ENCODE measurements at places on chromosomes 1 and 21. TPM values are rescaled to one million over a fixed set of nuclear protein-coding genes. Genes with fewer than 3 reads are reported as not detected.

GRCh38 chr1:17191990-17192242 is 13.0 kb upstream of the PADI1 start:
- peak; percentile 28 for DNase-seq

DNA sequence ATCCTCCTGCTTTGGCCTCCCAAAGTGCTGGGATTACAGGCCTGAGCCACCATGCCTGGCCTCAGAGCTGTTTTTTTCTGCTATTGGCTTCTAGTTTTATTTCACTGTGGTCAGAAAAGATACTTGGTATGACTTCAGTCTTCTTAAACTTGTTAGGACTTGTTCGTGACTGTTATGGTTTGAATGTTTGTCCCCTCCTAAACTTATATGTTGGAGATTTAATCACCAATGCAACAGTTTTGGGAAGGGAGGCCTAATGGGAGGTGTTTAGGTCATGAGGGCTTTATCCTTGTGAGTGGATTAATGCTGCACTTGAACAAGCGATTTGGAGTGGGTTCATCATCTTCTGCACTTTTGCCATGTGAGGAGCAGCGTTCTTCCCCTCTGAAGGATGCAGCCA is 24.5 kb upstream of the SOD1 start:
- DNase-seq: no peak

GRCh38 chr1:9996624-9997582 is at the start of gene RBP7:
Gene RBP7, plus strand, starts transcription at chr1:9997228. Its CDS starts 31 bp downstream, at chr1:9997259.
- no peak for DNase-seq

DNA sequence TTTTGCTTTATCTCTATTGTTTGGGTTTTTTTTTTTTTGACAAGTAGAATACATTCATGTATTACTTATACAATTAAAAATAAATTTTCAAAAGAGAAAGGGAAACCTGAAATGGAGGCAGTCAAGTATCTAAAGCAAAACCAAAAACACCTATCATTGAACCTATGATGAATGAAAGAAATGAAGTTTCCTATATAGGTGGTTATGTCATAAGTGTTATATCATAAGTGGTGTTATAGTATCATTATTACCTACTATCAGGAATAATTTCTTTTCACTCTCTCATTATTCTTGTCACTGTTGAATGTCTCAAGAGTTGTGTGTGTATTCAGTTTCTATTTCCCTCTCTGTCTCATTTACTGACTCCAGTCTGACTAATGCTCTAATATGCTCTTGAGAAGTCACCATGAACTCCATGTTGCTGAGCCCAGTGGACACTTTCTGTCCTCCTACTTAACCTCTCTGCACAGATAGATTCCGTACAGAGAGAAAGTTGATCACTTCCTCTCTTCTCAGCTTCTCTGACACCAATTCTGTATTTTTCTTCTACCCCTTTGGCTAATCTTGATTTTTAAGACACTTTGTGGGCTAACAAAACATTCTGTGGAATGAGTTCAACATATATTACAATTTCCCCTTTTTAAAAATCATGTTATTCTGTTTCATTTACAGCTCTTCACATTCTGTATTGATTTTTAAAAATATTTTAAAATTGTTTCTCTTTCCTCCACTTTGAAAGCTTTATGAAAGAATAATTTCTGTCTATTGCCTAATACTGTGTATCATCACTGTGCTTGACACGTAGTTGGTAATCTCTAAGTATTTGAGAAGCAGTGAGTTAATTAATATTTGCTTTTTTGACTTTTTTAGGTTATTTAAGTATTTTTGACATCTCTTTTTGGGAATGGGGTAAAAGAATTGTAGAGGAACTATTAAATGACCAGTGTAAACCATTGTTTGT is 50.1 kb downstream of the RASAL2 start:
- DNase-seq: no peak

DNA sequence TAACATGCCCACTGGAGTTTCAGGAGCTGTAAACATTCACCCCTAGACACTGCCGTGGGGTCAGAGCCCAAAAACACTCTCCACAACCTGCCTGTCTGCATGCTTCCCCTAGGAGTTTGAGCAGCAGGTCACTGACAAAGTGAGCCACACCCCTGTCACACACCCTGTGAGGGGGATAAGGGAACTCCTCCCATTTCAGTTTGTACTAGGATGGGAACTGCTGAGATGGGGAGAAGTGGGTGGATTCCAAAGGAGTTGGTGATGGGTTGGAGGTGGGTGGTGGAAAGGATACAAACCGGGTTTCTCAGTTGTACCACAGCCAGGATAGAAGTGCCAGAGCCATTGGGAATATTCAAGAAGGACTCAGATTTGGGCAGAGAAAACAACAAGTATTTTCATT is 140.2 kb downstream of the MIS18A start:
- no peak for DNase-seq

DNA sequence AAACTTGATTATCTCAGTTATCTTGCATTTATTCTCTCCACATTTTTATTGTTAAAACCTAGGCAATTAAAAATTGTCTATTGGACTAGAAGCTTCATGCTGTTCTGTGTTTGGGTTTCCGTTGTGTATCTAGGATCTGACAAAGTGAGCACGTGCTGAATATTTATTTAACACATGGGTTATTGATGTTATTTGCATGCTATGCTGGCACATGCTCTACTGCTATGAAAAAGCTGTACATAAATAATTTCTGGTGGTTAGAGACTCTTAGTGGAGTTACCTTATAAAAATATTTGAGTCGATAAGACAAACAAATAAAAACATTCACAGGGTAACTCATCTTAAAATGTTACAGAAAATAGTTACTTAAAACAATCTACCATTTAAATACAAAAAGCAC is 1769.7 kb downstream of the MRPL39 start:
- no peak for DNase-seq

- no peak for DNase-seq
These were observed 14.8 kb upstream of the KCNE2 start for GRCh38 chr21:34348890-34349519.

GRCh38 chr1:35797380-35797779 is 10.4 kb upstream of the AGO4 start:
- DNase-seq: no peak

DNA sequence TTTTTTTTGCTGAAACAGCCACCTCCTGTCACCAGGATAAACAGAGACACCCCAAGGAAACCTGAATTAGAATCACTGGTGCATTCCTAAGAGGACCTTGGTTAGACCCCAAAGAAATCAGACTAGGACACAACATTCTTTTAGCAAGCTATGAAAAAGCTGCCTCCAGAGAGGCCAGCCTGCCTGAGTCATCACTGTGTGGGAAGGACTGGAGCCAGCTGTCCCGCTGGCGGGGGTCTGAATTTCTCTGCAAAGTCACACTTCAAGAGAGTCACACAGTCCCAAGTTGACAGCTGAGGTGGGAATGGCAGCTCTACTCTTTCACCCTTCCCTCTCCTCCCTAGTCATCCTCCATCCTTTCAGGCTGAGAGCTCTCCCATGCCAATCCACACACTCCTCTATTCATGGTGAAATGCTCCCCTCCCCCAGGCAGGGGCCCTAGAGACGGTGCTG is 405.0 kb upstream of the POU3F1 start:
- no peak for DNase-seq

DNA sequence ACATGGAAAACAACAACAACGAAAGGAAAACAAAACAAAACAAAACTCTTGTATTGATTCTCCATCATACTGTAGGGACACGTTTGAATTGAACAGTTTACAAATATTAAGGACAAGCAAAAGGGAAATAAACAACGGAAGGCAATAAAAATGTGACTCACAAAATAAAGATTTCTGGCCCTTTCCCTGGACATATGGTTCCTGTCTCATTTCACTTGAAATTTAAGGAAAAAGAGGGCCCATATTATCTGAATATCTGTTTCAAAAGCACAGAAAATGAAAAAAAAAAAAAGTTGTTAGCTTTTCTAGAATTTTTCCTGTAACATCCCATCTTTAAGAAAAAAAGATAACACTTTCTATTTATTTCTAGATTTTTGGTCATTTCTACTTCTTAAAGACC is 3.6 kb upstream of the PKN2 start:
- DNase-seq: no peak

DNA sequence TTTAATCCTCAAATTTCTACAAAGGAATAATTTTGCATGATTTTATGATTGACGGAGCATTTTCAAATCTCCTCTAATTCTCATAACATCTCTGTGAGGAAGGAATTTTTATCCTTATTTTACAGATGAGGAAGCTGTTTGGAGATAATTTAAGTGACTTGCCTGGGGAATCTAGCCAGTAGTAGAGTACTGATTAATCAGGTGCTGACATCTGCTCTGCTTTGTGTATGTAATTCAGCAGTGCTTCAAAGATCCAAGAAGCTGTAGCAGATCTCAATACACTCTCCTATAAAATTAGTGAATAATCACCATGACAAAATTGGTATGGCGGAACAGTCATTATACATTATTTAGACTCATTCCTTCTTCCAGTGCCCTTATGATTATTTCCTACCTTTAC is 46.0 kb downstream of the DPH5 start:
- no peak for DNase-seq

DNA sequence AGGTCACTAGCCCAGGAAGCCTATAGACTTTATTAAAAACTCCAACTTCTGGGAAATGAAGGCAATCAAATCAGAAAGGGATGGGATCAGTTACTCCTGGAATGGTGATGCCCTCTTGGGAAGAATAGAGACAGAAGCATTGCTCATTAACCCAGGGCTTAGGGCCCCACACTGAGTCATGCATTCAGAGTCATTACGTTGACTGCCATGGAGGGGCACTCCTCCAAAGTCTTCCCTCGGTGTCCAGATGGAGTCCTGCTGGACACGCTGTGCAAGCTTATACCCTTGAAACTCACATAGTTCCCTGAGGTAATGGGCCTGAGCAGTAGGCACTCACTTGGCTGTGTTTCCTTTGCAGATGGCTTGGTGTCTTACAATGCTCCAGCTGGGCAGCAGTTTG is 35.2 kb upstream of the HSD17B7 start:
- no peak for DNase-seq

DNA sequence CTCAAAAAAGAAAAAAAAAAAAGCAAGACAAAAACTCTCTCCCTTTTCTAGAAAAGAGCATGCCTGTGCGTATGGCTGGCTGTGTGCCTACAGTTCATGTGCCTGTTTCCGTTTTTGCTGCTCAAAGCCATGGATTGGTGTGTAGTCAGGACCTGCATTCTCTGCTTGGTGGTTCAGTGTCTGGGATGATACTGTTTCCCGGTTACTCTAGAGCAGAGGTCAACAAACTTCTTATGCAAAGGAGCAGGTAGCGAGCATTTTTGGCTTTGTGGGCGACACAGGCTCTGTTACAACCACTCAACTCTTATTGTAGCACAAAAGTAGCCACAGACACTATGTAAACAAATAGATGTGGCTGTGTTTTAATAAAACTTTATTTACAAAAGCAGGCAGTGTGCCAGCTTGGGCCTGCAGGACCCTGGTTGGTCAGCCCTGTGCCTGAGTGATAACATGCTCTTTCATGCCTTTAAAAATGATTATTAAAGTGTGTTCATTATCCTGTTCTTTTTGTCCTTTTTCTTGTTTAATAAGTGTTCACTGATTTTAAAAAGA is 524.2 kb downstream of the KIF26B start:
- no peak for DNase-seq

- DNase-seq: no peak
These were observed 755.0 kb downstream of the LTN1 start for GRCh38 chr21:28237661-28238060.

- no peak for DNase-seq
These were observed 30.7 kb downstream of the ITPKB start for GRCh38 chr1:226708342-226708780.

- no peak for DNase-seq
These were observed 323.5 kb downstream of the ZNF326 start for GRCh38 chr1:90318431-90318830.

GRCh38 chr1:210236386-210236839 is 3.8 kb downstream of the SERTAD4 start:
- no peak for DNase-seq

- no peak for DNase-seq
These were observed 155.7 kb downstream of the PTPRU start for GRCh38 chr1:29392036-29392435.

The ICOSLG gene
- 3.0 TPM for total RNA-seq

The PTAFR gene
- total RNA-seq: 9.9 TPM

The DCST2 gene
- total RNA-seq: 1.2 TPM

The TBX15 gene
- not detected for total RNA-seq

The ZNF326 gene
- total RNA-seq: 32.7 TPM

The PTGFRN gene
- 103 TPM for total RNA-seq

The CC2D1B gene
- total RNA-seq: 39.4 TPM

The F5 gene
- 1.7 TPM for total RNA-seq

The RIMS3 gene
- total RNA-seq: 5.3 TPM
